CD8-positive, alpha-beta memory T cell (primary cell): ENCODE measurements at places on chromosomes 2 and 18.

DNA sequence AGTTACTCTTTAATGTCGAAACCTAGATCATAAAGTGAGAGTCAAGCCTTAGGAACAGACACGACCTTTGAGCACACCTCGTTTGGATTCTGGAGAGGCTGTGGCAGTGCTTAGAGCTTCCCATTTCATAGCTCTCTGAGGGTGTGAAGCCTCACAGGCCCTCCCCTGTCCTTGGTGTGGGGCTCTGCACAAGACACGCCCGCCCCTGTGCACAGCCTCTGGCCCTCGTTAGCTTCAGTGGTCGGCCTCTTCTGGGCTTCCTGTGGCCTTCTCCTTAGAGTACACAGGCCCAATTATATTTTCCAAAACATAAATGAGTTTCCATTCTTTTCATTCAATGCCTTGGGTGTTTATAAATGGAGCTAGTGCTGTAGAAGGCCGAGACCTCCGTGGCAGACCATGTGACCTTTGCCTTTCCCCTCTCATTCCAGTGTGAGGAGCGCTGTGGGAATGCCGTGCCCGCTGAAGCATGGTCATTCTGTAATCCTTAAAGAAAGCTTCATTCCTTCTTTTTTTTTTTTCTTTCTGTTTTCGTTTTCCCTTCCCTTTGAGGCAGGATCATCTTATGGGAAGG, 208.6 kb downstream of the DCDC2C start:
- DNase-seq: no peak

DNA sequence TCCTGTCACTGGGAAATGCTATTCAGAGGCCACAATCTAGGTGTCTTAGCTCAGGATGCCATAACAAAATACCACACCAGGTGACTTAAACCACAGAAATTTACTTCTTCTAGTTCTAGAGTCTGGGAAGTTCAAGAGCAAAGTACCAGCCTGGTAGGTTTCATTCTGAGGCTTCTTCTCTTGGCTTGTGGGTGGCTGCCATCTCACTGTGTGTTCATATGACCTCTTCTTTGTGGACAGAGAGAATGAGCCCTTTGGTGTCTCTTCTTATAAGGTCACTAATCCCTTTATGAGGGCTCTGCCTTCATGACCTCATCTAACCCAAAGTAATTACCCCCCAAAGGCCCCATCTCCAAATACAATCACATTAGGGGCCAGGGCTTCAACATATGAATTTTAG, 57.3 kb downstream of the RHOB start:
- DNase-seq: no peak

DNA sequence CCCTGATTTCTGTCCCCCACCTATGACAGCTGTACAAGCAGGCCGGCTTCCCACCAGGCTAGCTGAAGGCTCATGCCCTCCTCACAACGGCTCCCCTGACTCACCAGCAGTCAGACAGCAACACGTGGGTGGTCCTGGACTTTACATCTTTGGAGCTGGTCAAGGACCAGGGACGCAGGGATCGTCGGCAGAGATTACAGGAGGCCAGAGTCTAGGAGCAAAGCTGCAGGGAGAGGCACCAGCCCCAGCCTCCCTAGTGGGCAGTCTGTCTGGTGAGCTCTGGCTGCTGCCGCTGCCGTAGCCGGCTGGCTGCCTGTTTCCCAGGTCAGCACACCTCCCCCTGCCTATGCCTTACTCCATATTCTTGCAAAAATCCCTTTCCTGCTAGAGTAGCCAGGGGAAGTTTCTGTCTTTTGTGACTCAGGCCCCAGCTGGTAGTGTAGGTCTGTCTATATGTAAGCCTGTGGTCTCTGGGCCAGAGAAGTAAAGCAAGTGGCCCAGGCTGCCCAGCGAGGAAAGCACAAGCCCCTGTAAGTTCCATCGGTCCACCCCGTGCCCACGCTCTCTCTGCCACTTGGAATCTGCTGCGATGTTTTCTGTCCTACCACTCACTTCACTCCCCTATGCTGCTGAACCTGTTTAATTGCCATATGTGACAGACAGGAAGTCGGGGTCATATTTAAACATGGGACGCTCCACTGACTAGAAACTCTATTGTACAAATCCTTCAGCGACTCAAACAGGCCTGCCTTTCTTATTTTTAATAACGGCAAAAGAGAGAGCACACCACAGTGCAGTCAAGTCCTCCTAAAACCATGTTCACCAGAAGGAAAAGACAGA, 2.4 kb upstream of the ARHGEF4 start:
- peak; percentile 36 for DNase-seq

DNA sequence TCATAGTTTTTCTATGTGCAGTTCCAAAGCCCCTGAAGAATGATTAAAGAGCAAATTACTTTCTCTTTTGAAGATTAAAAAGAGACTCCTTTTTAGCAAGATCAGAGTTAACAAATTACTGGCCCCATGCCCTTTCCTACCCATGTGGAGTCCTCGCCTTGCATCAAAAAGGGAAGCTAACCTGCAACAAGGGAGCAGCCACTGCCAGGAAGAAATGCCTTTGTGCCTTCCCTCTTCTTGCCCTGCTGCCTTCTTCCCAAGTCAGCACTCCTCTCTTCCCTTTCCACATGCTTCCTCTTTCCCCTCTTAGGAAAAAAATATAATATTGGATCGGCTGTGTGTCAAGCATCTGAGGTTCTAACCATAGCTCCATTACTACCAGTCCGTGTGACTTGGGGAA, 37.1 kb upstream of the CYP1B1 start:
- DNase-seq: no peak

- DNase-seq: no peak
Observed at GRCh38 chr18:54767098-54767497, 61.2 kb upstream of the RAB27B start.
